ENCODE measurements at places on chromosomes 16 and 17. TPM values are rescaled to one million over a fixed set of nuclear protein-coding genes. Genes with fewer than 3 reads are reported as not detected.

TP53TG3C gene
- not detected for total RNA-seq

HBZ gene
- total RNA-seq = not detected

ZPBP2 gene
- total RNA-seq = not detected

C17orf78 gene
- total RNA-seq = not detected

CNGB1 gene
- 18.0 TPM for total RNA-seq

MYBBP1A gene
- 237 TPM for total RNA-seq

HSPB9 gene
- not detected for total RNA-seq

ZG16 gene
- total RNA-seq = not detected

EME1 gene
- total RNA-seq = not detected

TMEM204 gene
- total RNA-seq = 20.2 TPM

PAM16 gene
- total RNA-seq = 28.1 TPM

CCDC92B gene
- not detected for total RNA-seq

FNDC8 gene
- not detected for total RNA-seq

FOXF1 gene
- total RNA-seq = 18.4 TPM

ABCC1 gene
- total RNA-seq = 83.0 TPM

HBM gene
- total RNA-seq = not detected

SSTR5 gene
- not detected for total RNA-seq

DYNLRB2 gene
- not detected for total RNA-seq

ATF7IP2 gene
- 4.5 TPM for total RNA-seq

ITGAD gene
- total RNA-seq = 0.29 TPM

ALOX12B gene
- total RNA-seq = not detected

NOD2 gene
- 6.2 TPM for total RNA-seq

RPL38 gene
- total RNA-seq = 232 TPM

POLR3E gene
- 76.5 TPM for total RNA-seq

GLP2R gene
- 1.2 TPM for total RNA-seq

CCL22 gene
- not detected for total RNA-seq

RCVRN gene
- total RNA-seq = 0.18 TPM
